ENCODE measurements at places on chromosomes 6 and 20.

DNA sequence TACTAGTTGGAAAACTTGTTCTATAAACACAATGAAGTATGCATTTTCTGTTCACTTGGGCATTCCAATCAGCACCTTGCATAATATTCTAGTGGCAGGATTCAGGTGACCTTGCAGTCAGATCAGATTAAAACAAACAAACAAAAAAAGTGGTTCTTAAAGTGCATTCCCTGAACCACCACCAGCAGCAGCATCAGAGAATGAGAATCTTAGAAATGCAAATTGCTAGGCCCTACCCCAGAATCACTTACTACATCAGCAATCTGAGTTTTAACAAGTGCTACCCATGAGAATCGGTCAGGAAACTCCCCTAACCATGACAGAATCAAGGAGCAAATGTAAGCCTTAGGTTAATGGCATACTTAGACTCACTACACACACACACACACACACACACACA, 41.7 kb downstream of the SNAP25 start:
- no peak for DNase-seq

DNA sequence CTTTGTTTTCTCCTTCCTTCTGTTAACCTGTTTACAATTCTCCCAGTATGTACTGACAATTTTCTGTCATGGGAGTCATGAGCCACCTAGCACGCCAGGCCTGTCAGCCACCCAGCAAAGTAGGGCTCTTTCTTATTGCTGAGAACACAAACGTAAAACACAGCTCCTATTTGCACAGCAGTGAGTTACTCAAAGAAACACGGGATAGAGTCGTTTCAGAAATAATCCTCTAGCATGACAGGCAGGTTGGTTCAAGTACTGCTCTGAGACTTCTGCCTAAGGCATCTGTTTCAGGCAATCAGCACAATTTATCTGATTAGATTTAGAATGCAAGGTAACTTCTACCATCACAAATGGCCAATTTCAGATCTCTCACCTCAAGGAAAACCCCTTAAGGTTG, 88.8 kb downstream of the CD24 start:
- DNase-seq = no peak

DNA sequence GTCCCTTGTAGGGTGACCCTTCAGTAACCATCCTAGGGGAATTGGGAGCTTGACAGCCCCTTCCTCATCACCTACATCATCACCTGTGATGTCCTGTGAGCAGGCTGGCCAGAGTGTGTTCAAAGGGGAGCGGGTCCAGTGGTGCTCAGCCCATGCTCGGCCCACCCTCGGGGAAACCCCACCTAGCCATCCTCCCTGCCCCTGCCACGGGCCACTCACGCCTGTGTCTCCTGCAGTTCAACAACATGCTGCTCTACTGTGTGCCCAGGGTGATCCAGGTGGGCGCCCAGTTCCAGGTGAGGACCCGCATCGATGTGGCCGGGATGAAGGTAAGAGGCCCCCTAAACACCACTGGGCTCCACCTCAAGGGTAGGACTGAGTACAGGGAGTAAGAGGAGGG, 10.1 kb downstream of the FGD2 start:
- DNase-seq = no peak

DNA sequence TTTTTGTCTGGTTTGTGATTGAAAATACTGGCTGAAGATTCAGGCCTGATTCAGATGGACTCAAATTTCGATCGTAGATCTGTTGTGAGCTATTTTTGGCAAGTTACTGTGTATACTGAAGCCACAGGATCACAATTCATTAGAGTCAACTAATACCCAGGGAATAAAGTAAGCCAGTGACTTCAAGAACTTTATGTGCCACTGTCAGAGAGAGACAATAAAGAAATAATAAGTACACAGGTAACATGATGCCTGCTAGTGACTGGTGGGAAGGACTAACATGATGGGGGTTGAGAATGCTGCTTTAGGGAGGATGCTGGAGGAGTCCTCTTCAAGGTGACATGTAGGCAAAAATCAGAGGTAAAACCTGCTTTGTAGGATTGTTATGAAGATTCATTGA, 215.9 kb downstream of the DOK5 start:
- DNase-seq = no peak

GRCh38 chr6:36276581-36277536, 7.0 kb downstream of the PNPLA1 start:
- DNase-seq = no peak
